ENCODE measurements at places on chromosomes 6 and 20.
A peak's percentile ranks its signal among the peaks of the same experiment; 100 is the strongest.

DNA sequence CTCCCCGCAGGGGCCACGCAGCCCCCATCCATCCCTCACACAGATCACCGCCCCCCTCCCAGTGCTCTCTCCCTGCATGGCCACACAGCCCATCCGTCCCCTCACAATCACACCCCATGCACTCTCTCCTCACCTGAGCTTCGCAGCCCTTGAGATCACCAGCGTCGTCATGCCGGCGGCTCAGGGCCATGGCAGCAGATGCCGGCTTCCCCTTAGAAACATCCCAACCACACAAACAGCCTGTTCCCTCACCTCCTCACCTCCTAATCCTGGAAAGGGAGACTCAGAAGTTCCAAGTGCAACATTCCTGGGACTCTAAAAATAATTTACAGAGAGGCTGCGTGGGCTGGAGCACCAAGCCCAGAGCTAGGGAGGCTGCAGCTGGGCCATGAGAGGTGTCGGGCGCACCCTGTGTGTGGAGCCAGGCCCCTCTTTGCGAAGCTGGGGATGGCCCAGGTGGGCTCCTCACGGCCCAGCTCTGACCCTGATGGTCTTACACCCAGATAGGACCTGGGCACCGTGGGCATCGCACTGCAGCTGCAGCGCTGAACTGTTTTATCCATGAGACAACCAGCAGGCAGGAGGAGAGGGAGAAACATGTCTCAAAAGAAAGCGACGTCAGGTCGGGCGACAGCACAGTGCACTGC is 125.3 kb downstream of the DLL1 start:
- no peak for DNase-seq

GRCh38 chr20:7171911-7172310 is 404.4 kb downstream of the BMP2 start:
- DNase-seq: no peak

DNA sequence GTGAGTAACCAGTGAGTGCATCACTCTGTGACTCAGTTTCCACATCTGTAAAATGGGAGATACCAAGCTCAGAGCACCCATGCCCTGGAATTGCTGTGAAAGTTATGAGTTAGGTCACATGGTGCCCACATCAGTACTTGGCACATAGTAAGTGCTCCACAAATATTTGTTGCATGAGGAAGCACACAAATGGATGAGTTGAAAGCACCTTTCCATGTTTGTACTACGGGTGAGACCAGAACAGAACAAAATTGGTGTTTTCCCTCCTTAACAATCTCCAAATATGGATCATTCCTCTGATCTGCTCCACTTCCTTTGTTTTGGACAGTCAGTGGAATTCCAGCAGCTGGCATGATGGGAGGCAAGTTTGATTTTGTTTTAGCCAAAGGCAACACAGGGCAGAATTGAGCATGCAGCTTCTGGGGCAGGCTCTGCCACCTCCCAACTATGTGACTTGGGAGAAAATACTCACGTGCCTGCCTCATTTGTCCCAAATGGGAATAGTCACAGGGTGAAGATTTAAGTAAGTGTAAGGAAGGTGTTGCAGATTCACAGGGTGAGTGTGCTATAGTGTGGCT is 503.7 kb upstream of the SULF2 start:
- DNase-seq: no peak

DNA sequence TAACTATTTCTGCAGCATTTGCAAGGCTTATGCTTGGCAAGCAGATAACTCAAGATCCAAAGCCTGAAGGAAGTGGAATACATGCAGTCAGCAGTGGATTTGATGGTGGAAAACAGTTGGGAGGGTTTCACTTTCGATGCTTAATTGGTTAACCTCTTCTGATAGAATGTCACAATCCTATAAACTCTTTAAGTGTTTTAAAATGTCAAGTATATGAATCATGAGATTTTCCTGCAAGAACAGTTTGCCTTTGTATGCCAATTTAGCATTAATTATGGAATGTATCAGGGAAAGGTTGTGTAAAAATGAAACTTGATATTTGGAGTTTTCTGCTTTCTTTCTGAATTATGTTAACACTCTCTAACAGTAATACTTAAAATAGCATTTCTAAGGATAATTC is 36.6 kb downstream of the NKX2-4 start:
- no peak for DNase-seq

GRCh38 chr20:57680131-57680716 is 29.6 kb downstream of the PMEPA1 start:
- no peak for DNase-seq

GRCh38 chr6:125918681-125919566 is 37.6 kb upstream of the HINT3 start:
- DNase-seq: peak; percentile 23

- no peak for DNase-seq
Measured at GRCh38 chr6:35610830-35611229, 77.9 kb downstream of the FKBP5 start.

GRCh38 chr20:36585410-36586125 is 12.2 kb downstream of the TGIF2 start:
- DNase-seq: no peak

DNA sequence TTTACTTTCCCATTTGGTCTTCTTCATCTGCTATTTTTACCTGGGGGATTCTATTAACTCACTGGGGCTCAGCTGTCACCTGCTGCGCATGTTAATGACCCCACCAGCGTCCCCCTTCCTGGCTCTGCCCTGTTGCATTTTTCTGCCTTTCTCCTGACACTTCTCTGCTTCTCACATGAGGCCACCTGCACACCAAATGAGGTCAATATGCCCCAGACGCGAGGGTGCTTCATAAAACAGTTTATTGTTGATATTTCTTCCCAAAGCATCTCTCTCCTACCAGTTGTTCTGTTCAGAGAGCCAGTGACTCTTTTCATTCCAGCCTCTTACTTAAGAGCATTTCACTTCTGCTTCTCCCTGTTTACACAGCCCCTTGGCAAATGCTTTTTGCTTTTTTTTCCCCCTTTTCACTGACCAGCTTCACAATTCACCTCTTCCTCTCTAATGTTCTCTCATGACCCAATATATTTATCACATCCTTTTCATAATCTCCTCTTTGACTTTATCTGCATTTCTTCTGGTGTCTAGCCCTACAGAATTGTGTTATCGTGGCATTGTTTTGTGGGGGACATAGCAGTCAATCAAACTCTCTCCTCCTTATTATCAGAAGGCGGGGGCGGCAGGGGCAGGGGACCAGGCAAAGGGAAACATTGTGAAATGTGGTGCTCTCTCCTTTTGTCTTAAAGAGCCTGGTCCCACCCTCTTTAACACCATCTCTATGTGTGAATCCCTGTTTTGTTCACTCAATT is 545.8 kb upstream of the CITED2 start:
- DNase-seq: no peak

DNA sequence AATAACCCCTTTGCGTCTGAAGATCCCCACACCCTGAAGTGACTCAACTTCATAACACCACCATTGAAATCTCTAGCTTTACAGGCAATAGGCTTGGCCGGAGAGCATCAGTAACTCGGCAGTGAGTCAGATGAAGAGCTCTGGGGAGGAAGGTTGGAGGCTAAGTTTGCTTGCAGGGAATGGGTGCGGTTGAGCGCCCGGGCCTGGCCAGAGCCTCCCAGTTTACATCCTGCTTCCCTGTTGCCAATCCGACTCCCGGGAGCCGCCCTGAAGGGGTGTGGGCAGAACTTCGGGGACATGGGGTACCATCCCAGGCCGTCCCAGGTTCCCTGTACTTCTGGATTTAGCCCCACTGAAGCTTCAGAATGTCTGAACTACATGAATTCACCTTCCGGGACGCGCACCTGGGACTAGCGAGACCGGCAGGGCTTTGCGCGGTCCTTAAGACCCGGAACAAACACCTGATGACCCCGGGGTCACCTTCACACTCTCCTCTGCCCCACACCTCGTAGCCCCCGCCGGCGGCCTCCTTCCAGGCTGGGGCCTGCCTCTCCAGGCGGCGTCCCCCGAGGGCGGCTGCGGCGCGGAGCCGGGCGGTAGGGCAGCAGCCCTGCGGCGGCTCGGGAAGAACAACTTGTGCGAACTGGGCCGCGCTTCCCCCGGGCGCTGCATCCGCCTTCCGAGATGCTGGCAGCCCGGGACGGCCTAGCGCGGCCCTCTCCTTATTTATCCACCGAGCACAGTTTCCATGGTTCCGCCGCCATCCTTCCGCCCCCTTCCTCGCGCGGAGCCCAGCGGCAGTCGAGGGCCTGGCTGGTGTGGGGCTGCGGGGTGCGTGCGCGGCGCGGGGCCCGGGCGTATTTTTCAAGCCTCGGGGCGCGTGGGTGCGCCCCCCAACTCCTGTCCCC is 56.6 kb upstream of the RREB1 start:
- DNase-seq: peak; percentile 20

DNA sequence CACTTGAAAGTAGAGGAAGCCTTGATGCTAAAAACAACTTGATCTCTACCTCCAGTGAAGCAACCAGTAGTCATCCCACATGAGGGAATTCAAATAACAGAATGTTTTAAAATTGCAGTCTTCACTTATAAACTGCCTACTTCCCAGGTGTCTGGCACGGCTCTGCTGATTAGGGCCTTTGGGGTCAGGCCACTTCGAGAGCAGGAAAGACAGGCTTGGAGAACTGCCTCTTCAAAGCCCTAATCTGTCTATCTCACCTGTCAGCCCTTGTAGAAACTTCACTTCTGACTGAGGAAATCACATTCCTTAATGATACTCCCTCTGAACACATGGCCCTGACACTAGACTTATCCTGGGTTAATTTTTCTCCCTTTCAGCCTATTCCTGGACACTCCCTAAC is 458.6 kb downstream of the TENT5A start:
- DNase-seq: no peak

GRCh38 chr20:17315407-17316231 is 88.8 kb downstream of the PCSK2 start:
- no peak for DNase-seq

DNA sequence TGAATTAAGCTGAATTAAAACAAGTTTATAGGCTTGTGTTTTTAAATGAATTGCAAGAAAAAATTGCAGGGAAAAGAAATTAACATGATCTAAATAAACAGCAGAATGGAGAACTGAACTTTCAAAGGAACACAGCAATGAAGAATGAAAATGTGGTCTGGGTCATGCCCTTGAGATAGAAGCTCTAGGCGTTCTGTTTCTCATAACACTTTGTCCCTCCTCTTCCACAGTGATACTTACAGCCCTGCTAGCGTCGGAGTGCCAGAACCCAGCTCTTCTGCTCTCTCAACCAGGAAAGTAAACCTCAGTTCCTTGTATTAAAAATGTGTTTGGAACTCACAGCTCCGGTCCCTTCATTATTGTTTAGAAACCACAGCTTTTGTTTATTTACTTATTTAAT is 11.4 kb downstream of the HMGCLL1 start:
- DNase-seq: no peak

DNA sequence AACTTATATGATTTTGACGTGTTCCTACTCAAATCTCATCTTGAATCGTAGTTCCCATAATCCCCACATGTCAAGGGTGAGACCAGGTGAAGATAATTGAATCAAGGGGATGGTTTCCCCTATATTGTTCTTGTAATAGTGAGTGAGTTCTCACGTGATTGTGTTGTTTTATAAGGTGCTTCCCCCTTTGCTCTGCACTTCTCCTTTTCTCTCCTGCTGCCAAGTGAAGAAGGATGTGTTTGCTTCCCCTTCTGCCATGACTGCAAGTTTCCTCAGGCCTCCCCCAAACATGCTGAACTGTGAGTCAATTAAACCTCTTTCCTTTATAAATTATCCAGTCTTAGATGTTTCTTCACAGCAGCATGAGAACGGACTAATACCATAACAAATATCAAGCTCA is 83.2 kb downstream of the MANEA start:
- DNase-seq: no peak

- no peak for DNase-seq
Measured at GRCh38 chr20:60255415-60255814, 297.2 kb downstream of the CDH26 start.

DNA sequence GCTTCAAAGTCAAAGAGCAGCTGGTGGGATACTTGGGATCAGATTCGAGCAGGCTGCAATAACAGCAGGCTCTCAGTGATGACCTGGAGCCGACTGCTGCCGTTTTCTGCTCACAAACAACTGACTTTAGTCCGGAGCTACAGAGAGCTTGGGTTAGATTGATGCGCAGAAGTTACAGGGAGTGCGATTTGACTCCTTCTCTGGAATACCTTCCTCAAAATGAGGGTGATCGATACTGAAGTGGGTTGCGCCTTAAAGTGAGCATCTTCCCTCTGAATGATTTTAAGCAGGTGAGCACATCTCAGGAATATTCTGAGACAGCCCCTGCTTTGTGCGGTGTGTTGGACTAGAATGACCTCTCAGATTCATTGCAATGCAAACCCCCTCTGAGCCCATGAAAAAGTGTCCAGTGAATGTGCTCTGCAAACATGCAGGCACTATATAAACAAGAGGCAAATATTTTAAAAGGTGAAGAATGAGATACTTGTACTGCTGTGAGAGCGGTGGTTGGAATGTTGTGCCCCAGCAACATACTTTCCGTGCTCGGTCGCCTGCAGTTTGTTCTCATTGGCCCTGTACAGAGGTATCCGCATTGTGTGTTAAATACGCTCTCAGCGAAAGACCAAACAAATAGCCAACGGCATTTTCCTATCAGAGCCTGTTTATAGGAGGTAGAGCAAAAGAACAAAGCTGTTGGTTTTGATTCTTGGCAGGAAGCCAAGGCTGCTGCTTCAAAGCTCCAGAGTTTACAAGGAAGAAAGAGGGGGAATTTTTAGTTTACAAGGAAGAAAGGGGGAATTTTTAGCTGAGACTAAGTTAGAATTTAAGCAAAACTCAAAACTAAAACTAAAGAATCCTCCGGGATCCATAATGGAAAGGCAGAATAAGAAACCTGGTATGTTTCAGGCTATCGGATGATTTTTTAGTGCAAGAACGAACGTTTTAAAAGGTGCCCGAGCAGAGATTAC is 67.7 kb downstream of the PHACTR2 start:
- no peak for DNase-seq

DNA sequence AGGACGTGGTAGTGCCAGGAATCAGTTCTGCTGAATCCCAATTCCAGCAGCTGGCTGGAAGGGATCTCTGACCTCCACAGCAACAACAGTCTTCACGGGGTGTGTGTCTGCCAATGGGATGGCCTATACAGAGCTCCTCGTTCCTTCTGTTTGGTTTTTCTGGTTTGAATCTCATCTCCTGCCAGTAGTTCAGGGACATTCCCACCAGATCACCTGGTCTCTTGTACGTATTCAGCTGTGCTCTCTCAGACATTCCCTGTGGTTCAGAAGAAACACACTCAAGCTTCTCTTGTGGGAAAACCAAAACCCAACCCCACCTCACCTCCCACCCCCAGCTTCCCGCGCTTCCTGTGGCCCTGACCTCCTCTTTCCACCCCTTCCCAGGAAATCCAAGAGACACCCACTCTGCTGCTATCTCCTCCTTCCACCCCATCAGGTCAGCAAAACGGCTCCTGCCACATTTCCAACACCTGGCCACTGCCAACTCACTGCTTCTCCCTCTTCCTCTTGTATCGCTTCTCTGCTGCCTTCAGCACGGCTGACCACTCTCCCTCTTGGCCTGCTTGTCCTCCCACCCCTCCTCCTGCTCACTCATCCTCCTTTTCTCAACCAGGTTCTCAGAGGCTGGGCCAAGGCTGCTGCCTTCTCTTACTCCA is 63.3 kb upstream of the PTGIS start:
- DNase-seq: no peak

GRCh38 chr20:60352017-60352416 is 393.8 kb downstream of the CDH26 start:
- no peak for DNase-seq

Data from stimulated activated CD4-positive, alpha-beta T cell treated with anti-CD3 and anti-CD28 coated beads, Interleukin-12 subunit alpha, Interleukin-12 subunit beta, amount 100 ng/mL, for 24 hours (primary cell).